ENCODE measurements at places on chromosomes 6 and 20.

- DNase-seq: no peak
Observed at GRCh38 chr20:52179331-52180179, 12.0 kb downstream of the ZFP64 start.

DNA sequence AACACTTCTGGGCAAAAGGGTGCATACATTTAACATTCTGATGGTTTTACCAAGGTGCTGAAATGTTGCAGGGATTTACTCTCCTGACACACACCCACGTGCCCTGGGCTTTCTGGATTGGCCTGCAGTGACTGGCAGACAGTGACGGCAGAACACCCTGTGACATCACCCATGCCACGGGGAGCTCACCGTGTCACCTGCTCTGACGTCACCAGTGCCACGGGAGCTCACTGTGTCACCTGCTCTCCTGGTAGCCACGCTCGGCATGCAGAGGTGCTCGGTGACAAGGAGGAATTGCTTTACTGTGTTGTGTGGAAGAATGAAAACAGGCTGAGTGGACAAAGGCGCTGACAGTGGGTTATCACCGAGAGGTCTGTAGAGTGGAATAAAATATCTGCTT lies 99.3 kb downstream of the RAMACL start:
- no peak for DNase-seq

- no peak for DNase-seq
Observed at GRCh38 chr6:117494283-117494682, 11.8 kb downstream of the DCBLD1 start.

- peak; percentile 98 for DNase-seq
Observed at GRCh38 chr20:53900380-53900999, 169.9 kb downstream of the BCAS1 start.

DNA sequence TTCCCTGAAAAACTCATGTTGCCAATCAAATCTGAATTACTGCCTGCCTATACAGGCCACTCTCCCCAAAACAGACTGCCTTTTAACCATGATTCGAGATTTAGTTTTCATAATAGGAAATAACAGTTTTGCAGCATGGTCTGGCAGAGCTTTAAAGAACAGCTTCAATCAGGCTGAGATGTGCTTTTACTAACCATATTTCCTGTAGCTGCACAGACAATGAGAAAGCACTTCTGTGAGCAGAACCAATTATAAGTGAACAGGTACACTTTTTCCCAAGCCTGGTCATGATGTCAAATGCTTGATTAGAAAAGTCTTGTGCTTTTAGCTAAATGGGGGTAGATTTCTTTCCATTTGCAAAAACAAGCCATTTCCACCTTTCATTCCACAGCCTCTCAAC lies 108.2 kb downstream of the THEMIS start:
- DNase-seq: no peak

DNA sequence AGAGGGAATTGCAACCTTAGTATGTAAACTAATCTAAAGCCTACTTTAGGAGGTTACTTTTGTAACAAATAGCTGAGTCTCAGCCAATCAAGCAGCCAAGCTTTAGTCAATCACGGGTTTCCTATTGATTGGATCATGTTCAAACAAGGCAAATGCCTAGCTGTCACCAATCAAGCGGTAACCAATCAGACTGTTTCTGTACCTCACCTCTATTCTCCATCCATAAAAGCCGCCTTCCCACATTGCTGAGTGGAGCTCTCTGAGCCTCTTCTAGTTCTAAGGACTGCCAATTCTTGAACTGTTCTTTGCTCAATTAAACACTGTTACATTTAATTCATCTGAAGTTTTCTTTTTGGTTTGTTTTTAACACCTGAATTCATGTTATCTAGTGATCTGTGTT lies 148.4 kb upstream of the BMP5 start:
- no peak for DNase-seq

Measured in foreskin keratinocyte (primary cell).